Activated CD4-positive, alpha-beta T cell treated with anti-CD3 and anti-CD28 coated beads, Interleukin-2, amount 50 U/mL, for 48 hours (primary cell): ENCODE measurements at places on chromosomes 5 and 9.

- no peak for DNase-seq
Observed at GRCh38 chr5:81315336-81315735, 13.9 kb downstream of the ZCCHC9 start.

- DNase-seq = no peak
Observed at GRCh38 chr5:169408171-169408570, 107.2 kb upstream of the SLIT3 start.

DNA sequence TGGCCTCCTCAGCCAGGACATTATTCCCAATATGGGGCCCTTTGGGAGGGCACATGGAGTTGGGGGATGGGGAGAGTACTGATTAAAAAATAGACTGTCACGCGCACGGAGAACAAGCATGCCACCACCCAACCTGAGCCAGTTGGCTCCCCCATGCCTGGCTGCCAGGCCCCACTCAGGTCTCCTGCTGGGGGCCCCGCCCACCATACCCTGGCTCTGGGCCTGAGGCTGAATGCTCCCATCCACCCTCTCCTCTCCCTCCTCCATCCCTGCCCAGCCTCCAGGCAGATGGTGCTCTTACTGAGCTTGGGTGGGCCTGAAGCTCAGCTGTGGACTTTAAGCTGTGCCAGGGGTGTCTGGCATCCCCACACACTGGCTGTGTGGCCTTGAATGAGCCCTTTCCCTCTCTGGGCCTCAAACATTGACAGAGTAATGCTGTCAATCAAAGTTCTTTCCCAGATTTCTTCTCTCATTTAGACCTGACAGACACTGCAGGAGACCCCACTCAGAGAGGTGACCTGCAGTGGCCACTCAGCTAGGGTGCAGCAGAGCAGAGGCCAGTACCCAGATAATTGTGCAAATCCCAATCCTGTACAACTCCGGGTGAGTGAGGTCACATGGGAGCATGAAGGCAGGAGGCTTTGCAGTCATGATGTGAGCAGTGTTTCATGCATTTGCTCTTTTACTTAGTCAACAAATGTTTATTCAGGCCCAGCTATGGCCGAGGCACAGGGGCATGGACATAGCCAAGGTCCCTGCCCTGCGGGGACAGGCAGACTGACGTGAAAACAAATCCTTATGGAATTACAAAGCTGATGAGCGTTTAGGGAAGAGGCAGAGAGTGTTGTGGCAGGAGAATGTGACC lies 9.8 kb upstream of the SYNPO start:
- no peak for DNase-seq

DNA sequence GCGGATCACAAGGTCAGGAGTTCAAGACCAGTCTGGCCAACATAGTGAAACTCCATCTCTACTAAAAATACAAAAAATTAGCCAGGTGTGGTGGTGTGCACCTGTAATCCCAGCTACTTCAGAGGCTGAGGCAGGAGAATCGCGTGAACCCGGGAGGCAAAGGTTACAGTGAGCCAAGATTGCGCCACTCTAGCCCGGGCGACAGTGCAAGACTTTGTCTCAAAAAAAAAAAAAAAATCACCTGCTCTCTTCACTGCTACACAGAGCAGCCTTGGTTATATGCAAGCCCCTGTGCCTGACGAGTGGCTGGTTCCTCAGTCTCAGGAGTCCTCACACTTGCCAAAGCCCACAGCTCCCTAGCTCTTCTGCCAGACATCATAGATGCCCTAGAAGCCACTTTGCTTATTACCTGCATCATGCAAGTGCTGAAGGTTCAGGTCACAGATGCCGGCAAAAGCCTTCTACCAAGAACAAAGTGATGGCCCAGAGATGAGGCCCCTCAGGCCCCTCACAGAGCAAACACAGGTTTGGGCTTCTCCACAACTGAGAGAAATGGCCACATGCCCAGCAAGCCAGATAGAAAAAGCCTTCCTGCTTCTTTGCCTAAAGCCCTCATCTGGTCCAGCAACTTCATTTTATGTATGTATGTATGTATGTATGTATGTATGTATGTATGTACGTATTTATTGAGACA lies 176.4 kb downstream of the AUH start:
- DNase-seq = no peak

DNA sequence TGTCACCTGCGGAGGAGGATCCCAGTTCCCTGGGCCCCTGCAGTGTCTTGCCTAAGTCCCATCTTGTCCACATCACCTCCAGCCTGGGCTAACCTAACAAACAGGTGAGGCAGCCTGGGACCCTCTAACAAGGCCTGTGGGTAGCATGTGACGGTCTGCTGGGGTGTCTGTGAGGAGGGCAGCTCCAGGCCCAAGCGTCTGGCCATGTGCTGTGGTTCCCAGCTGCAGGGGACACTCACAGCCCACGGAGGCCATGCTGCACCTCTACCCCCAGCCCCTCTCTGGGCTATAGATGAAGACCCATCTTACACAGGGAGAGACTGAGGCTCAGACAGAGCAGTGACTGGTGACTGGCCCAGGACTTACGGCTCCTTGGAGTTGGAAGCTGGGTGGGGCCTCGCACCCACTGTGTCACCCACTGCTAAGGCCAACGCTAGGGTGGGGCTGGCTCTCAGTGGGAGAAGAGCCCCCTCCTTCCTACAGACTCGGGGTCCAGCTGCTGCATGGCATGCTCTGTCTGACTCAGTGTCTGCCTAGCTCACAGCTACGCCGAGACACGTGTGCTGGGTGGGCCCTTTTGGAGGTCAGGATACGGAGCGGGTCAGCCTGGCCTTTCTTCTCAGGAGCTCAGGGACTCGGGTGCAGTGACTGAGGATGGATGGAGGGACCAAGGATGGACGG lies 40.8 kb upstream of the RNF130 start:
- DNase-seq = no peak

GRCh38 chr5:35285011-35285410 lies 54.7 kb upstream of the PRLR start:
- no peak for DNase-seq

DNA sequence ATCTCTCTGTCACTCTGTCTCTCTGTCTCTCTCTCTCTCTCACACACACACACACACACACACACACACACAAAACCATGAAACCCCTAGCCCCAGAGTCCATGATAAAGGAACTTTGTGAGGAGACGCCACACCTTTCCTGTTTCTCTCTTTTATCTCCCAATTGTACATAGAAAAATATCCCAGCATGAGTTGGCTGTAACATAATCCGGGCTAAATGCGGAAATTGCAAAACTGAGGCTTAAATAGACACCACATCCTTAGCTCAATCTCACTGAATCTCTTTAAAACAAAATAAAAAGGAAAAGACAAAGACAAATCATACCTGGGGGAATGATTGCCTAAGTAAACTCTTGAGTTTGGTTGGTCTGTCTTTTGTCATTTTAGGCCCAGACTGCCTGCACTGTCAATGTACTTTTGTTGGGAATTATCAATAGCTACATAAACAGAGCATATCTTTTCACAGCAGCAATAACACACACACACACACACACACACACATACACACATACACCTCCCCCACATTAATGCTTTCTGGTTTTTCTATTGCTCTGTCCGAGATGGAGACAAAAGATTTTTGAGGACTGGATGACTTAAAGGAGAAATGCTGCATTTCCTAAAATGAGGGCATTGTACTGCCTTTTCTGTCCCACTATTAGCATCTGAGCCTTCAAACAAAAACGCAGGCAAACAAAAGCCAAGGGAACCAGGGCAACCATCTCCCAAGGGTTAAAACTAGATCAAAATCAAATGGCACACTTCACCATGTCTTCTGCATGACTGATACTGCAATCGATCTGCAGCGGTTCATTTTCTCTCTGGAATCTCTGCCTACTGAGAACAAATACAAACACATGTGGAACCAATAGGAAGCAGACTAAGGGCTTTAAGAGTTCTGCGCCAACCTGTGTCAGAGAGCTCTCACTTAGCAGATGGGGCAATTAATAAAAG lies 321.5 kb downstream of the NFIB start:
- no peak for DNase-seq

GRCh38 chr5:112183874-112184273 lies 235.2 kb downstream of the EPB41L4A start:
- no peak for DNase-seq

DNA sequence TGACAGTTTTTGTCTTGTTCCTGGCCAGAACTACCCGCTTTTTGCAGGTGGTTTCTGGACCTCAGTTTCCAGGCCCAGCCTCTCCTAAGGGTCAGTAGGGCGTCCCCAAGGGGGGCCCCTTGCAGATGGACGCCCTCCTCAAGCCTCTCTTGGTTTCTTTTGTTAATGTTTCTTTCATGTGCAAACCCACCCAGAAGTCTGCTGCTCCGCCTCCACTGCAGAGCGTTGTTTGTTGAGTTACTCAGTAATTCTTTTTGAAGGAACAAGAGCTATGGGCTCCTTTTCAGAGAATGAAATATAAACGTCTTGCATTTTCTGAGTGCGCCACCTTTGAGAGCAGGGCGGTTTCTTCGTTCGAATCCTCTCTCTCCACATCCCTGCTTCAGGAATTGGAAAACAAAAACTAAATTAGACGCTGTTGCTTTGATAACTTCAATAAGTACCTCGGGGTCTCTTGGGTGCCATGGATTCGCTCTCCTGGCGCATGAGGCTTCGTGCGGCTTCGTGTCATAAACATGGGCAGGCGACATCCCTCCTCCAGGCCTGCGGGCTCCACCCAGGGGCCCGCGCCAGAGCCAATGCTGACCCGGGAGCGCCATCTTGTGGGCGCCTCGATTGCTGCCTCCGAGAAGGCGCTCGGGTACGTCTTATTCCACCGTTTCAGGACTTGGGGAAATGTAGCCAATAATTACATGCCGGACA lies 38.3 kb upstream of the CKMT2 start:
- DNase-seq = peak; percentile 86

GRCh38 chr5:439636-440035 lies 3.3 kb upstream of the EXOC3 start:
- DNase-seq = no peak

- no peak for DNase-seq
Observed at GRCh38 chr9:138096519-138096845, 218.9 kb downstream of the CACNA1B start.

GRCh38 chr5:78771260-78772205 lies 123.0 kb upstream of the LHFPL2 start:
- no peak for DNase-seq

DNA sequence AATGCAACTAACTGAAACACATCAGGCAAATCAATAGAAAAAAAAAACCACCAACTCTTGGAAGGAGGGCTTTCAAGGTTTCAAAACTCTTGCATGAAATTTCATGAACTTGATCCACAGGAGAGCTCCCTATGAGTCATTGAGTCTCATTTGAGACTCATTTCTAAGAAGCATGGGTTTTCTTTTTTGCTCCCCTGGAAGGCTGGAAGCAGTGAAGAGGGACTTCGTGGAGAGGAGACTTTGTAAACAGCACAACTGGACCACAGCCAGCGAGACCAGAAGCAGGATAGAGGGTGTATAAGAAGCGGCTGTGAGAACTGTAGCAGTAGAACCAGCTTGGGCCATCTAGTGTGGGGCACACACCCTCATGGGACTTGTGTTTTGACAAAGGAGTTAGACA lies 41.2 kb upstream of the RAPGEF1 start:
- DNase-seq = no peak

DNA sequence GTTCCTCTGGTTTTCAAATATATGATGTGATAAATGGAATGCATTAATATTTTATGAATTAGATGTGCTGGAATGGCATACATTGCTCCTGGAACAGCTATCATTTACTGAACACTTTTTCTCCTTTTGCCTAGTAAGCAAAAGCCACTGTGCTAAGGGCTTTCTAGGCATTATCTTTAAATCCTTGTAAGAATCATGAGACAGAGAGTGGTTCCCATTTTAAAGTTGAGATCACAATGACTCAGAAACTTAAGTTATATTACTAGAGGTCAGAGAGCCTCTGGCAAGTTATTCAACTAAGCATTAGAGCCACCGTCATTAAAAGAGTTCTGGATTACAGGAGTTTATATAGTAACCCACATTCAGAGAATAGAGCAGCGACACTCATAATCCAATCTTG lies 26.7 kb upstream of the FSD1L start:
- DNase-seq = no peak

DNA sequence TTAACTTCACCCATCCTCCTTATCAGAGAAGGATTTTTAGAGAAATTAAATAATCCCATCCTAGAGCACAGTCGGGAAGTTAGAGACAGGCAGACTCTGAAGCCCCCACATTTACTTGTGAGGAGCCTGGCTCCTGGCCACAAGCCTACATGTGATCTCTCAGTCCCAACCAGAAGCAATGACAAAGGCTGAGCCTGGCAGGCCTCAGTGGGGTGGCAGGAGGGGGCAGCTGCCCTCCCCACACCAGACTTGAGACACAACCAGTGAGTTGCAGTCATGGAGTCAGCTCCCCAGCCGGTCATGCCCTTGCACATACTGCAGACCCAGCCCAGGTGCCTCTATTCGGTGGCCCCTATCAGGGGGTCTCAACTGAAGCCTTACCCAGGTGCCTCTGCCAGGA lies 11.0 kb downstream of the NAIF1 start:
- no peak for DNase-seq

- no peak for DNase-seq
Observed at GRCh38 chr9:133861086-133861485, 122.9 kb upstream of the SARDH start.

DNA sequence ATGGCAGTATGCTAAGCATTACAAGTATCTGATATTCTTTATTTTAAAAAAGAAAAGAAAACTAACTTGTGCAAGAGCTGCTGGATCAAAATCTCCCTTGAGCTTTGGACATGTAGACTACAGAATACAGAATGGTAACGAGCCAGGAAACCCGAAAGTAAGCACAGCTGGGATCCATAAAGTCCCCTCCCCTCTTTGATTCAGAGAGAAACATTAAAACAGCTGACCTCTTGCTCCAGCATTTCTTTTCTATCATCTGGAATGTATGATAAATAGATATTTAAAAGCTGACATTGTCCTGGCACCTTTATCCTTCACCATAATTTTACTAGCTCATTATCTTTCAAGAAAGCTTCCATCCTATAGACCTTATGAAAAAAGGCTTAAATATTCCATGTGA lies 28.2 kb upstream of the LPAR1 start:
- no peak for DNase-seq

- no peak for DNase-seq
Observed at GRCh38 chr9:81030027-81030426, 659.3 kb downstream of the TLE1 start.

- DNase-seq = no peak
Observed at GRCh38 chr9:72598639-72599038, 77.2 kb downstream of the TMC1 start.

GRCh38 chr5:113022661-113023060 lies 46.1 kb downstream of the DCP2 start:
- no peak for DNase-seq

GRCh38 chr5:96614110-96614691 lies 48.0 kb upstream of the CAST start:
- peak; percentile 28 for DNase-seq

DNA sequence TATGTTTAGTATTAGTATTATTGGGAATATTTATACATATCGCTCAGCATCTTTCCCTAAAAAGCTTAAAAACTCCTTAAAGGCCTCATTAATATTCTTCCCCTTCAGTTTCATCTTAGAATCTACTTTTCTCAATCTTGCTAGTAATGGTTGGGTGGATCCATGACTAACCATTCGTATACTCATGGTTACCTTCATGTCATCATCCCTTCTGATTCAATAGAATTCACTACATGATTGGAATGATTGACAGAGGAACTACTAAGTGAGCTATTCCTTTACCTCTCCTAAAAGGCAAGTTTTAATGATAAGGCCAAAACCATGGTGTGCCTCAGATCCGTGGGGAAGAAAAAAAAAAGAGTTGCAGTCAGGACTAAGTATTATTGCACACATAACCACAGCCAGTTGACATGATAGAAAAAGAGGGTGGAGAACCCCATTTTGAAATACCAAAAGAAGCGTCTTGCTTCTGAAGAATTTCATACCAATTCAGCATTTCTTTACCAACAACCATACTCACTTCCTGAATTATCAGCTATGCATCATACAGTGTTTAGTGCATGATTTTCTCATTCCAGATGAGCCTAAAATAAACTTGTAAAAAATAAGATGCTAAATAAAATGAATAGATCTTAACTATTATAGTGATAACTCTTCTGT lies 624.6 kb downstream of the PDE4D start:
- DNase-seq = no peak
